ENCODE measurements at places on chromosomes 5 and 9. TPM values are rescaled to one million over a fixed set of nuclear protein-coding genes. Genes with fewer than 3 reads are reported as not detected.

Gene DBH
- total RNA-seq: not detected

Gene CD72
- not detected for total RNA-seq

Gene MATR3
- 743 TPM for total RNA-seq

Gene AIF1L
- 21.0 TPM for total RNA-seq

Gene OR1Q1
- total RNA-seq: not detected

Gene NOP16
- 9.1 TPM for total RNA-seq

Gene LCN15
- total RNA-seq: not detected

Gene KCNV2
- not detected for total RNA-seq

Gene RAPGEF6
- total RNA-seq: 97.3 TPM

Gene ADAMTSL1
- 44.1 TPM for total RNA-seq

Gene SOHLH1
- not detected for total RNA-seq

Gene SHOC1
- total RNA-seq: not detected

Gene SURF6
- total RNA-seq: 17.5 TPM

Gene PCDHA6
- total RNA-seq: 46.3 TPM
